T-helper 1 cell (primary cell): ENCODE measurements at places on chromosomes 5 and 9.

- DNase-seq, result no peak
Measured at GRCh38 chr5:117860550-117860949, 1127.8 kb downstream of the DTWD2 start.

DNA sequence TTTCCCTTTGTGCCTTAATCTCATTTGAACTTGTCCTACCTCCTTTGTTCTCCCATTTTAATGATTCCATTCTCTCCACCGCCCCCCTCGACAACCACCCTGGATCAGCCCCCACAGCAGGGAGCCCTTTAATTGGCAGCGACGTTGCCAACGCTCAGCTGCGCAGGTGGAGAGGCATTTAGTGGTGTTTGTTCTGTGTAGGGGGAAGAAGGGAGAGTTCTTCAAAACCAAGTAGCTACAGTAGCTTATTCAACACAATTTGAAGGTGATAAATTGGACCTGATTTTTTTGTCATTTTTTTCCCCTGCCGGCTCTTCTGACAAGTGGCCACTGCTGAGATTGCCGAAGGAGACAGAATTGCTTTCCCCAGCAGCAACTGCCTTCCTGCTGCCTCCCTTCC, 499.1 kb downstream of the CDK5RAP2 start:
- DNase-seq, result no peak

DNA sequence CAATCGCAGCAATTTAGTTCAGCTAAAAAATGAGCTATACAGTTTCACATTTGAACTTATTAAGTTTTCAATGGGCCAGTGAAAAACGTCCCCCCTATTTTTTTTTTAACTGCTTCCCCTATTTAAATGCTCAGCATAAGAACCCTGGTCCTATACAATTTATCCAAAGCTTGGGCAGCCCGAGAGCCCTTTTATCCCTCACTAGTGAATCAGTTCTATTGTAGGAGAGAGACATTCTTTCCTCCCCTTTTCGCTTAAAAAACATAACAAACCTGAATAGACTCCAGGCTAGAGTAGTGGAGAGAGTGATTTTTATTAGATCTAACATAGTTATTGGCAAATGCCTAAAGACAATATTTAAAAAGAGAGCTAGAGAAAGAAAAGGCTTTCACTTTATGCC, 1.4 kb downstream of the LIX1 start:
- no peak for DNase-seq

DNA sequence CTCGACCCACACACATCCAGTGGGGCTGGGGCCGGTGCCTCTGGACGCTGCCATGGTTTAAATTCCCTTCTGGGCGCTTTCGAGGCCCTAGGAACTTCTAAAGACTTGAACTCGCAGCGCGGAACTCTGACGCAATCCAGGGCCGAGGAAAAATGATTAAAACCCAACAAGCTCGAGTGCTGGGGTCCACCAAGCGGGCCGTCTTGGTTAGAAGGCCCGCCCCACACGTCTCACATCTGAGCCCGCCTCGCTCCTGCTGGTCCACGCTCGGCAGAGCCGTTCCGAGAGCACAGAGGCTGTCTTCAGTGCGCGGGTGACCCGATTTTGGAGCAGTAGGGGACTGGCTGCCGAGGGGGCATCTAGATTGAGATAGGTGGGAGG, 1.5 kb downstream of the CRHBP start:
- DNase-seq, result no peak

- DNase-seq, result no peak
Measured at GRCh38 chr9:29548436-29548835, 1975.2 kb upstream of the C9orf72 start.

- peak; percentile 2 for DNase-seq
Measured at GRCh38 chr5:17118631-17119030, 98.8 kb upstream of the BASP1 start.

DNA sequence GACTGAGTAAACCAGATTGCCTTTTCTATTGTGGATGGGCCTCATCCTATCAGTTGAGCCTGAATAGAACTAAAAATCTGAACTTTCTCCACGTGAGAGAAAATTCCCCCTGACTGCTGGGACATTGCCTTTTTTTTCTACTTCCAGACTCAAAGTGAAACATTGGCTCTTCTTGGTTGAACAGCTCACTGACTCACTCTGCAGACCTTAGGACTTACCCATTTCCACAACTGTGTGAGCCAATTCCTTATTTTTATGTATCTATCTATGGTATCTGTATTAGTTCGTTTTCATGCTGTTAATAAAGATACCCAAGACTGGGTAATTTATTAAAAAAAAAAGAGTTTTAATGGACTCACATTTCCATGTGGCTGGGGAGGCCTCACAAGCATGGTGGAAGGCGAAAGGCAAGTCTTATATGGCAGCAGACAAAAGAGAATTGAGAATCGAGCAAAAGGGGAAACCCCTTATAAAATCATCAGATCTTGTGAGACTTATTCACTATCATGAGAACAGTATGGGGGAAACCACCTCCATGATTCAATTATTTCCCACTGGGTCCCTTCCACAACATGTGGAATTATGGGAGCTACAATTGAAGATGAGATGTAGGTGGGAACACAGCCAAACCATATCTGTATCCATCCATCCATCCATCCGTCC, 306.7 kb upstream of the SLC24A2 start:
- DNase-seq, result no peak
